ENCODE measurements at places on chromosomes 5 and 9.

- DNase-seq, result no peak
Measured at GRCh38 chr5:10668697-10669096, 92.3 kb downstream of the DAP start.

DNA sequence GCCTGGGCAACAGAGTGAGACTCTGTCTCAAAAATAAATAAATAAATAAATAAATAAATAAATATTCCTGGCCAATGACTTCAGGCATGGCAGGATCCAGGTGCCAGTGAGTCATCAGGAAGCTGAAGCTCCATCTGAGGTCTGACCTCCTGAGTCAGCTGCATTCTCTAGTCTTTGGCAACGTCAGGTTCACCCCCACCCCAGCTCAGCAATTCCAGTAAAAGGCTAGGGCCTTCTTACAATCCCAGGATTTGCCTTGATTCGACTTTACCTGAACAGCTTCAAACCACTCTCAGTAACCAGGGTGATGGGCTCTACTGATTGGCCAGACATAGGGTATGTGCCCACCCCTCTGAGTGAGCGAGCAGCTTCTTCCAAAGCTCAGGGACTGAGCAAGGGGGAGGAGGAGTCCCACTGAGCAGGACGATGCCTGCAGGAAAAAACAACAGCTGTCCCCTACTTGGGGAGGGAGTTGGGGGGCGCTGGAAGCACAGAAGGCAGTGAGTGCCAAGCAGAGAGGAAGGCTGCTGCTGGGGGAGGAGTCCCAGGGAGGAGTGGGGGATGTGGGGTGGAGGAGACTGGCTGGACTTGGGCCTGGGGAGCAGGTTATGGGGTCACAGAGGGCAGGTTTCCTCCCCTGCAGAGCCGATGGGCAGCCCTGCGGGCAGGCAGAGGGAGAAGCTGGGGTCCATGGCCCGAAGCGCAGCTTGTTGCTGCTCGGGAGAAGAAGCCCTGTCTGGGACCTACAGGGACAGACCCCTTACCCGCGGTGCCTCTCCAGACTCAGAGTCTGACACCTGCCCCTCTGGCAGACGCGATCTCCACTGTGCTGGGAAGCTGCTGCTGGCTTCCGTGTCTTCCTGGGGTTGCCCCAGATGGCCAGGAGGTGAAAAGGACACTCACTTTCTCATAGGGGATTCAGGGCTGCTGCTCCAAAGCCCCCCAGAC, 25.9 kb upstream of the UNC5A start:
- DNase-seq, result no peak

- no peak for DNase-seq
Measured at GRCh38 chr9:14057368-14058324, 256.3 kb downstream of the NFIB start.

DNA sequence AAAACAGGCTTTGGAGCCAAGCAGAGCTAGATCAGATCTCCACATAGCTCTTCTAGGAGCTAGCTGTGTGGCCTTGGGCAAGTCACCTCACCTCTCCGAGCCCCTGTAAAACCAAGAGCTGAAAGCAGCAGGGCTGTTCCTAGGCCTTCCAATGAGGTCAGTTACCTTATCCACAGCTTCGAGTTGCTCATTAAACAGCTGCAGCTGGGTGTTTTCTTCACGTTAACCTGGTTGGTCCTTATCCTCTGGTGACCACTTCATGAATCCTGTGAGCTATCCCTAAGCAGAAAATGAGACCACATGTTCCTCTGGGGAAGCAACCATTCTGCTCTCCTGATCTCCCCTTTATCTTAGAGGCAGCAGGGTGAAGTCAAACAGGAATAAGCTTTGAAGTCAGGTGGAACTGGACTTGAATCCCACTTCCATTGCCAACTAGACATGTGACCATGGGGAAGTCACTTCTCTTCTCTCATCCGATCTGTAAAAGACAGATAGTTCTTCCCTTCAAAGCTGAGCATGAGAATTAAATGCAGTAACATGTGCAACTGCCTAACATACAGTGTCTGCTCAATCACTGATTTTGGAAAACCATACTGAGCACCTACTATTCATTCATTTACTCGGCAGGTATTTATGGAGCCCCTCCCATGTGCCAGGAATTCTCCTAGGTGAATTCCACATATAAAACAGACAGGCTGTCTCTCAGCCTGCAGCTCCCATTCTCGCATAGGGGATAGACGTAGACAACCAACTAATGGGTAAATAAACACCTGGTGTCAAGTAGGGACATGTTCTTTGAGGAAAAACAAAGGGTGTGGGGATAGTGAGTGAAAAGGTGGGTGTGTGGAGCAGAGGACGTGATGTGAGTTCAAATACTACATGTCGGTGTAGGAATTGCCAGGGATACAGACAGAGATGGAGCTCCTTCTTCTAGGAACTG, 111.7 kb upstream of the BOD1 start:
- no peak for DNase-seq

- no peak for DNase-seq
Measured at GRCh38 chr5:111563031-111563822, 50.9 kb upstream of the STARD4 start.

DNA sequence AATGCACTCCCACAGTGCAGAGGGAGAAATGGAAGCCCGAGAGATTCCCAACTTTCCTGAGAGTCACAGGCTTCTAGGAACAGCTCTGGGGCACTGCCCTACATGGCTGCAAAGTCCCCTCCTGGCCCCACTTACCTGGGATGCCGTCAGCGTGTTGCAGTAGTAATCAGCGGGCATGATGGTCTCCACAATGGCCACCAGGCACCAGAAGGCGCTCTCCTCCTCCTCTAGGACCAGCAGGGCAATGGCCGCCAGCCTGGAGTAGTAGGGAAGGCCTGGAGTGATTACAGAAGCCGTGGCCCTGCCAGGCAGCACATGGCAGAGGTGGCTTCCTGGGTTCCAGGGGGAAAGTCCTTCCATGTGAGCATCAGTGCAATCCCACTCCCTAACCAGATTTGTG, 10.7 kb upstream of the CORO2A start:
- no peak for DNase-seq

- no peak for DNase-seq
Measured at GRCh38 chr9:68912561-68912960, 101.4 kb downstream of the PRKACG start.

All from activated CD8-positive, alpha-beta memory T cell treated with anti-CD3 and anti-CD28 coated beads for 1 hour (primary cell).